ENCODE measurements at places on chromosomes 12 and 14.

GRCh38 chr12:116959845-116960514 lies 49.2 kb downstream of the FBXW8 start:
- peak; percentile 4 for DNase-seq

DNA sequence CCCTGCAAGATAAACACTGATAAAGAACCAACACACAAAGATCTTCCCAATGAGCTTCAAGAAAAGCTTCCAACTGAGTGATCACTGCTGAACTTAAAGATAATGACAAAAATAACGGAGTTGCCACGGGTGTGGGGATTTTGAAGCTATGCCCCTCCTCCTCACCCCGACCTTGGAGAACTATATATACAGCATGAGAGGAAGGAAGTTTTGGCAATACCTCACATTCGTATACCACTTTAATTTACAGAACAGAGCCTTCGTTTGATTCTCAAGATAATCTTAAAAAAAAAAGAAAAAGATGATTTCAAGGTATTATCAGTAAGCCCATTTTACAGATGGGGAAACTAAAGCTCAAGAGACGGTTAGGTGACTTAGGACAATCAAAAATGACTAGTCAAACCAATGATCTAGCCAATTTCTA lies 715 bp downstream of the NEK9 start:
- DNase-seq, result peak; percentile 25

DNA sequence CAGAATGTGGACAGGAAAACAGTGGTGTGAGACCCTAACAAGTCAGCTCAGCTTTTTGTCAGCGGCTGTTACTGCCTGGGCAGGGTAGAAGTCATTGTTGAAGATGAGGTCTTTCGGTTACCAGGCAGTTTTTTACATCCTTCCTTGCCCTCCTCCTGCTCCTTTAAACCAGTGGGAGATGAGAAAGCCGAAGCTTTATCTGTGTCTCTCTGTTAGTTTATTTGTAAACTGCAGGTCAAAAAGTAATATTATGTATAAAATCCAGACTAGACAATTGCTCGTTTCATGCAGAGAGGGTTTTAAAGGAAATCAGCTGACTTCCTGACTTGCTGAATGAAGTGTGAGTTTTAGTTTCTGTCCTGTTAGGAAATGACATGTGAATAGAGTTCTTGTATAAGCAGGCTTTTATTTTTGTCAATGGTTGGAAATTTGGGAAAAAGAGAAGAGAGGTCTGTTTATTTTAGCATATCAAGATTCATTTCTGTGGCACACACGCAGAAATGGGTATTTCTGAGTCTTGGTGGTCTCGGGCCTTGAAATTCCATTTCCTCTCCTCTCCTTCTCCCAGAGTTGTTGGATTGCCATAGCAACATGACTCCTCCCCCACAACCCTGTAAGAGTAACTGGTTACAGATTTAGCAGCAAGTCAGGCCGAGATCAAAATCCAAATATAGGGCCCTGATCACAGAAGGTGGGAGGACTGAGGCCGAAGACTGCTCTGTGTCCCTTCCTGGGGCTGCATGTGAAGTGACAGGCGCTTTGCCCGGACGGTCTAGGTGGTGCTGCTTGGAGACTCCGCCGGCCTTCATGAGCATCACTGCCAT lies 60.8 kb downstream of the SAMD4A start:
- DNase-seq, result peak; percentile 54

DNA sequence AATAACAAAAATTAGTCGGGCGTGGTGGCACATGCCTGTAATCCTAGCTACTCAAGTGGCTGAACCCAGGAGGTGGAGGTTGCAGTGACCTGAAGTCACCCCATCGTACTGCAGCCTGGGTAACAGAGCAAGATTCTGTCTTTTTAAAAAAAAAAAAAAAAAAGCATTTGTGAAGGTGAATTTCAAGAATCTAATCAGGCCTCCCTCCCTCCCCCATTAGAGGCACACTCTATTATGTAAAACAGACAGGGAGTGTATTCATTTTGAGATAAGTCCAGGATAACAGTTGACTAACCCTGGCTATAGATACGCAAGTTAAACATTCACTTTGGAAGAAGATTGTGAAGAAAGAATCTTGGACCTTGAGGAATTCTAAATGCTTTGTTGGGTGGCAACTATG lies 2.9 kb downstream of the RESF1 start:
- DNase-seq, result no peak

DNA sequence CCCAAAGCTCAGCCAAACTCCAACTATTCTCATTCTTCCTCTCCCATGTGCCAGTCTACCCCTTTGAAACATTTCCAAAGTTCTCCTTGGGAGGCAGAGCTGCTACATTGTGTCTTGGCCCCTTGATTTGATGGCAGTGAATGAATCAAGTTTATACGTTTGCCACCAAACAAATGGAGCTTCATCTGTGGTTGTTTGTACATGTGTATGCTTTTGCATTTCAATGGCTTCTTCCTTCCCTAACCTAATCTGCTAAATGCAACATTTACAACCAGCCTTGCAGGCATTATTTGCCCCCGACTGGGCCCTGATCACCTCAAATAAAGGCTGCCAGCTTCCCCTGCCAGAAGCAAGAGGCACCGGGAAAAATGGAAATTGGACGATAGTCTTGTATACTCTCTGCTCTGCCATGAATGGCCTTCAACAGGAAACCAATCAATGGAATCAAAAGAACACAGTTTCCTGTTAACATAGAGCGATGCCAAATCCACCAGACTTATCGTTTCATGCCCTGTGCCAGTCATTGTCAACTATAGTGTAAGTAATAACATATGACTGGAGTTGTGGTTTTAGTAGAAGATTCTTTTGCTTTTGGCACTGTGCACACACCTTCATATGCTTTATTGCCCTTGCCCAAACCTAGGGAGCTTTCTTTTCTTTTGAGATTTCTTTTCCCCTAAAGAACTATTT lies 97.8 kb downstream of the TMEM30B start:
- no peak for DNase-seq

DNA sequence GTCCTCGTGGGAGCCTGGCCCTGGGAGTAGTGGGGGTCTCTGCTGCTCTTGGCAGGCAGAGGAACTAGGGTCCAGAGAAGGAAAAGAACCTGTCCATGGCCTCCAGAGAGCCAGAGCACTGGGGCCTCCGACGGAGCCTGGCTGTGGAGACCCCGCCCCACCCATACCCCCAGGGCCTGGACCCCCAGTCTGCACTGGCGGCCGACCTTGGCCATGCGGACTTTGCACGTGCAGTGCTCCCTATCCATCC lies 1.1 kb downstream of the BEGAIN start:
- DNase-seq, result no peak

DNA sequence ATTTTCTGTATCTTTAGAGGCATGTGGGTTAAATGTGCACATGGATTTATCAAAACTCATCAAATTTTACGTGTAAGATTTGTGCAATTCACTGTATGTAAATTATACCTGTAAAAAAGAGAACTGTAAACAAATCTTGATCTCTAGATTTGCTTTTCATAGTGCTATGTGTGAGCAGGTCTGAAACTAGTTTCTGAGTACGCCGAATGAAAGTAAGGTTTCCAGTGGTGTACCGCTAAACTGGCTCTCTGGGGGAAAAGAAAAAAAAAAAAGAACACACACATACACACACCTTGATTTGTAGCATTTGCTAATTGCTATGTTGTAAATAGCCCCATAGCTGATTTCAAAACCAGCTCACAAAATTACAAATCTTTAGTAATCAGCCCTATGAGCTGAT lies 8.6 kb upstream of the SLC41A2 start:
- no peak for DNase-seq

DNA sequence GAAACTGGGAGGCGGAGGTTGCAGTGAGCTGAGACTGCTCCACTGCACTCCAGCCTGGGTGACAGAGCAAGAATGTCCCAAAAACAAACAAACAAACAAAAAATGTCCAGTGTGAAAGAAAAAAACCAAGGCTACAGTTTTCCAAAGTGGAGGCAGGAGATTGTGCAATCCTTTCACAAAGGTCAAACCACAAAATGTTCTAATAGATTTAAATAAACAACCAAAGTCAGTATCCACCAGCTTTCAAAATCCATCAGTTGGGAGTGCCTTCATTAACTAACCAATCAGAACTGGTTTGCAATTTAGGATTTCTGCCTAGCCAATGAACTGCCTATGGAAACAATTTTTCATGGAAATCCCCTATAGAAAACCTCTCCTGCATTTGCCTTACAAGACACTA lies 52.3 kb upstream of the TRIM9 start:
- no peak for DNase-seq

- no peak for DNase-seq
Measured at GRCh38 chr12:72271451-72272090, 599 bp upstream of the TRHDE start.

GRCh38 chr12:71556875-71557274 lies 106.8 kb downstream of the ZFC3H1 start:
- DNase-seq, result no peak

- no peak for DNase-seq
Measured at GRCh38 chr14:52873694-52874093, 77.2 kb downstream of the FERMT2 start.

- DNase-seq, result no peak
Measured at GRCh38 chr12:131390412-131391334, 320.2 kb upstream of the SFSWAP start.

DNA sequence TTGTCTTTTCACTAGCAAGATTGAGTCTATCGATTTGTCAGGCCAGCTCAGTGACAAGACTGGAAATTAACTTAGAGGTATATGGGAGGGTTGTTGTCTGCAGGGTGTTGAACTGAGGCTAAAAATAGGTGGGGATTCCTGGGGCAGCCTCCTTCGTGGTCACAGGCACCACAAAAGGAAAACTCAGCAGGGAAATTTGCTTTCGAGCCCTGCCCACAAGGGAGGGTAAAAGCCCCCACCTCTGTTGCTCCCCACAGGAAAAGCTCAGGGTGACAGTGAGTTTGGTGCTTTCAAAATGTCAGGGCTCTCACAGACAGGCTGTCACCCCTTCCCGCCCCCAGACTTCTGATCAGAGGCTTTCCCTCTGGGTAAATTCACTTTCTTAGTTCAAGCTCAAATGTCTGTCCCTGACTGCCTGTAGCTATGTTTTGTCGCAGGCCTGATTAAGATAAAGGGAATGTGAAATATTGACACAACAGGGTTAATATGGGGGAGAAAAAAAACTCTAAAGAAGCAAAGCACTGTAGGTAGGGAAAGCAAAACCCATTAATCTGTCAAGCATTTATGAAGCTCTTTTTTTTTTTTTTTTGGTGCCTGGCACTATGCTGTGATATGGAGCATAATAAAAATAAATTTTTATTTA lies 11.7 kb upstream of the NFKBIA start:
- peak; percentile 74 for DNase-seq

DNA sequence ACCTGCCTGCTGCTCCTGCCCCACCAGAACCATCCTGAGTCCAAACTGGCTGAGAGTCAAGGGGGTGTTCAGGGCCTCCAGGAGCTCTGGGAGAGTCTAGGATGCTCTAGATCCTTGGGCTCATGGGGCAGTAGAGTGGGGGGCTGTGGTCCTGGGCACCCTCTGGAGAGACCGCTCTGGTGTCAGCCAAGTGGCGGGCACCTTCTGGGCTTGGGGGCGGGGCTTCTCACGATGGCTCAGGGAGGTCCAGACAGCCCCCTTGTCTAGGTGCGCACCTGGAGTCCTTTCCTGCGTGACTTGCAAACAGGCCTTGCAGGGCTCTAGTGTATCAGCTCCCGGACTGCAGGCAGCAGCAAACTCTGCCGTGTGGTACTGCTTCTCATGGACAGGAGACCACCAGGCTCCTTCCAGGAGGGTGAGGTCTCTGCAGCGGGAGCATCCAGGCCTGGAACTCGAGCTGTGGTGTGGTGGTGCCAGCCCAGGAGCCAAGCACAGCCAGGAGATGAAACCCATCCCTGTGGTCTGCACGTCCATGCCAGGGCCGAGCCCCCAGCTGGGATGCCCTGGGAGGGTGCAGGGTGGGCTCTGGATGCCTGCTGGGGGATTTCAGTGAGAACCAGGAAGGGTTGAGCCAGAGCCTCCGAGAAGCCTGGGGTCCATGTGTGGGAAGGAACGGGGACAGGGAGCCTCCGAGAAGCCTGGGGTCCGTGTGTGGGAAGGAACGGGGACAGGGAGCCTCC lies 15.0 kb downstream of the PACS2 start:
- no peak for DNase-seq

- DNase-seq, result no peak
Measured at GRCh38 chr14:95695051-95695450, 8.8 kb downstream of the TCL1B start.

DNA sequence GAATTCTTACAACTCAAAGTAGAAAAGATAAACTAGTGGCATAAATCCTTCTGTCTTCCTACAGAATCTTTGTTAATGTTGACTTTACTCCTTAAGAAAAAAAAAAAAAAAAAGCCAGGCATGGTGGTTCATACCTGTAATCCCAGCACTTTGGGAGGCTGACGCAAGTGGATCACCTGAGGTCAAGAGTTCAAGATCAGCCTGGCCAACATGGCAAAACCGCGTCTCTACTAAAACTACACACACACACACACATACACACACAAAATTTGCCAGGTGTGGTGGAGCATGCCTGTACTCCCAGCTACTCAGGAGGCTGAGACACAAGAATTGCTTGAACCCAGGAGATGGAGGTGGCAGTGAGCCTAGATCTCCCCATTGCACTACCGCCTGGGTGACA lies 17.7 kb upstream of the SPTSSA start:
- no peak for DNase-seq

GRCh38 chr12:49309386-49309785 lies 13.7 kb upstream of the TROAP start:
- DNase-seq, result no peak

- DNase-seq, result no peak
Measured at GRCh38 chr12:26493656-26494055, 298.3 kb downstream of the SSPN start.

DNA sequence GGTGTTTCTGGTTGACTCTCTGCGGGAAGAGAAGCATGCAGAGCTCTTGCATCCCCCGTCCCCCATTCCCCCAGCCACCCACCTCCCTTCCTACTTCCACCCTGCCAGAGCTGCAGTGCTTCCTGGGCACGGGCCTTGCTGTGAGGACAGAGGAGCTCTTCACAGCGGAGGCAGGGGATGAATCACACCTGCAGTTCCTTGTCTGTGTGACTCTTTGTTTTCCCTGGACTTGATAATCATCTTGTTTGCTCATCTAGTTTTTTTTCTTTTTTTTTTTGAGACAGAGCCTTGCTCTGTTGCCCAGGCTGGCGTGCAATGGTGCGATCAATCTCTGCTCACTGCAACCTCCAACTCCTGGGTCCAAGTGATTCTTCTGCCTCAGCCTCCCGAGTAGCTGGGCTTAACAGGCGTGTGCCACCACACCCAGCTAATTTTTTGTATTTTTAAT lies 27.8 kb downstream of the ANKRD9 start:
- no peak for DNase-seq

DNA sequence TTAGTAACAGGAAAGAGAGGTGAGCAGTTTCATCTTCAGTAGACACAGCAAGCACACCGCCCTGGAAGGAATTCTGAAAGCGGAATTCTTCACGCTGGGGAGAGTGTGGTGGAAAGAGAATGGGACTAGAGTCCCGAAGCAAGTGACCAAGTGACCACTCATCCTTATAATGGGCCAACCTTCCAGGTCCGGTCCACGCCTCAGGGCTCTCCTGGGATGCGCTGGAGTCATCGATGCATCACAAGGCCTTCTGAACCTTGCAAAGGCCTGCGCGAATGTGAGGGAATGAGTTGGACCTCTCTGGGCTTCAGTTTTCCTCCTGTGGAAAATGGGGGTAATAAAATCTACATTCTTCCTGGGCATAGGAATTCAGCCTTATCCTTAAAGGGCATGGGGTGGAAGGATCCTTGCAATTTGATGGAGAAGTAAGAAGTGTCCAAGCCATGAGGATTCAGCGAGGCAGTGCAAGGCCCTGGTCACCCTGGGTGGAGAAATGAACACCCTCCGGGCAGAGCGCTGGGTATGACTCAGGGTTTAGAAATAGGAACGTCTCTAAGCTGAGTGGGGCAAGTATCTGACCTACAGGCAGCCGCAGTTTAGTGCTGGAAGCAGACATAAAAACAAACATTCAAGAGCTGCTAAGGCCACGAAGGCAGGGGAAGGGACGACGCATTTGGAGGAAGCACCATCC lies 97.7 kb downstream of the SETD3 start:
- DNase-seq, result no peak
